ENCODE measurements at places on chromosomes 1 and 21.
A peak's percentile ranks its signal among the peaks of the same experiment; 100 is the strongest.

- no peak for DNase-seq
Observed at GRCh38 chr1:241990040-241990439, 8.9 kb downstream of the MAP1LC3C start.

DNA sequence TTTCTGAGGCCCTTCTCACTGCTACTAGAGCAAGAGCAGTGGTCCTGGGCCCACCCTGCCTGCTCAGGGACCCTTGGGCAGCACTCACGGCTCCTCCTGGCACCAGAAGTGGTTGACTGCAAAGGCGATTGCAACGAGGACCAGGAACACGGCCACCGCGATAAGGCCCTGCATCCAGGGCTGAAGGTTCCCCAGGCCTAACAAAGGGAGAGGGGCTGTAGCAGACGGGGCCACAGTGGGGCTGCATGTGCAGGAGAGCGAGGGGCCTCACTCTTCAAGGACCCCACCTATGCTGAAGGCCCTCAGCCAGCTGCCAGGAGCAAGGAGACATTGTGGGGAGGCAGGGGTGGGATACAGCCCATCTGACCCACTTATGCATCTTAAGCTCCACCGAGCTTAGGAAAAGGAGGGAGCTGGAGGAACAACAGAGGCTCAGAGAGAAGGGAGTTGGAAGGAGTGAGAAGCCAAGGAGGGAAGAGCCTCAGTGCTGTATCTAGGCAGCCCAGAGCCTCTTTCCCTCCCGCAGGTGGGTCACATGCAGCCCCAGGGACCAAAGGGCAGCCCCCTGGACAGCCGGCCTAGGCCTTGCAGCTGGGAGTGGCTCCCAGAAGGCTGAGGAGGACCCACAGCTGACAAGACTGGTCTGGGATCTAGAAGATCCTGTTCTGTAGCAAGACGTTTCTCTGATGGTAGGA, 2.5 kb downstream of the PDZK1IP1 start:
- no peak for DNase-seq

DNA sequence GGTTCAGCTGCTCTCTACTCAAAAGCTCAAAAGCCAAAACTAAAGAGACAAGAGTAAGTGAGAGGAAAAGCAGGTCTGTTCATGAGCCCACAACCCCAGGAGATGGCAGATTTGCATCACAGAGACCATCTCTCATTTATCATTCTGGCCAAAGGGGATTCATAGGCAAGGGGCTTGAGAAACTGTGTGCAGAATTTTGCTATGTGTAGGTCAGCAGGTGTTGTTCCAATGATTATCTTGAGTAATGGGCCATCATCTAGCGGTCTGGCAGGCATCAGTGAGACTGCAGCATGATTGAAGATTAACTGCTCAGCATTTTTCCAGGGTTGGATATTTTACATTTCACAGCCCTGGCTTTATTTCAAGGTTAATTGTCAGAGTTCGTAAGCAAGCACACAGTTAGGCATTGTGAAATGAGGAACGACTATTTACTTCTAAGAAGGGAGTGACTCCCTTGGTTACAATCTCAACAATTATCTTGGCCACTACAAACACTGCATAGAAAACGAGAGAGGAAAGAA, 1204.6 kb upstream of the TMPRSS15 start:
- DNase-seq, result peak; percentile 28

DNA sequence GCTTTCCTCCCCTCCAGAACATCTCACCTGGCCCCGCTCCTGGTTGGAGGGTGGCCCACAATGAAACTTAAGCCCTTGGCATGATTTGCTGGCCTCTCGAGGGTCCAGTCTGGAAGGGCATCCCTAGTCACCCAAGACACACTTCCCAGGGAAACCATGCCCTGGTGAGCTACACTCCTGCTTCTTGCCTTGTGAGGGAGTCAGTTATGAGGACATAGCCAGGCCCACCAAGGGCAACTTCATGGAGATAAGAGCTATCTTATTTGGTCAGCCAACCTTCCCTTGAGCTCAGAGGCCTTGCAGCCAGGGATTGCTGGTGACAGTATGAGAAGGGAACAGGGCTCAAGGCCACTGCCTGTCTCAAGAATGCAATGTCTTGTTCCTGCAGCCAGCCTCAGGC, 9.7 kb downstream of the TNR start:
- no peak for DNase-seq

DNA sequence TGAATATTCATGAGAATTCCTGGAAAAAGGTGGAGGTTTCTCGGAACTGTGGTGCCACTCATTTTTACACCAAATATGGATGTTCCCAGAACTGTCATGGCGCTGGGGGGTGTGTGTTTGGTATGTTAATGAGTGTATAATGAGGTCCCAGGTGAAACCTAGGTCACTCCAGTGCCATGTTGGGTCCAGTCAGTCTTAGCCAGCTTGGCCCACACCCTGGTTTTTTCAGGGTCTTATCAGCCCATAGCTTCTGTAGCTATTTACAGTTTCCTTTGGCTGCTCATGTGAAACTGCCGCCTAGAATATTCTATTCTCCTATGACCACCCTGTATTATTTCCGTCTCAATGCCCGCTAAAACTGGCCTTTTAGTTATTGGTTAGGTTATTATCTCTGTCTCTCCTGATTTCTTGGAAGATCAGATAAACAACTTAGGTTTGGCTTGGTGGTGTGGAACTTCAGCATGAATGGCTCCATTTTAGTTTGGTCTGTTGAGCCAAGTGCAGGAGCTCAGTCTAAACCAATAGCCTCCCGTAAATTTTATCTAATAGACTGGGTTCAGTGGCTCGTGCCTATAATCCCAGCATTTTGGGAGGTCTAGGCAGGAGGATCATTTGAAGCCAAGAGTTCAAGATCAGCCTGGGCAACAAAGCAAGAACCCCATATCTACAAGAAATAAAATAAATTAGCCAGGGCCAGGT, 42.1 kb upstream of the EDARADD start:
- DNase-seq, result no peak

DNA sequence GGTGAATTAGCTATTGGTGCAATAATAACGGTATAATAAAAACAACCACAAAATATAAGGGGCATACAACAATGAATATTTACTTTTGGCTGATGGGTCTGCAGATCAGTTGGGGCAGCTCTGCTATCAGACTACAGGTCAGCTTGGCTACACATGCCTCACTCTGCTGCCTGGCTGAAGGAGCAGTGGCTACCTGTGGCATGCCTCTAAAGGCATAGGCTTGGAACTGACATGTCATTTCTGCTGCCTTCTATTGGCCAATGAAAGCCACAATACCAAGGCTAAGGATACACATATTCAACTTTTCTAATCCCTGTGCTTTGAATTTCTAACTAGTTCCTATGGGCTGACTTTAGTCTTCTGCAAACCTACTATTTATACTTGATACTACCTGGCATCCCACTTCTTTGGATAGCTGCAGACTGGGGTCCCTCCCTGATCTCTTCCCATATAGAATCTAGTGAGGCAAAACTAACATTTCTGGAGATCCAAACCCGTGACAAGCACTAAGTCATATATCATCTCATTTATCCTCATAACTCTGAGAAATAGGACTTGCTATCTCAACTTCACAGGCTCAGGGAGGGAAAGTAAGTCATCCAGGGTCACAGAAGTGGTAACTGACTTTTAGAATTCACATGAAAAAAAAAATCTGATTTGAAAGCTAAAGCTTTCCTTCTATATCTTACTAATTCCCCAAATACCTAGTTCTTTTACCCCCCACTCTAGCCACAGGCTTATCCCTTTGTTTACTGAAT, 19.2 kb upstream of the SYDE2 start:
- DNase-seq, result no peak

GRCh38 chr1:40625476-40626382, 39.8 kb downstream of the RIMS3 start:
- DNase-seq, result no peak

DNA sequence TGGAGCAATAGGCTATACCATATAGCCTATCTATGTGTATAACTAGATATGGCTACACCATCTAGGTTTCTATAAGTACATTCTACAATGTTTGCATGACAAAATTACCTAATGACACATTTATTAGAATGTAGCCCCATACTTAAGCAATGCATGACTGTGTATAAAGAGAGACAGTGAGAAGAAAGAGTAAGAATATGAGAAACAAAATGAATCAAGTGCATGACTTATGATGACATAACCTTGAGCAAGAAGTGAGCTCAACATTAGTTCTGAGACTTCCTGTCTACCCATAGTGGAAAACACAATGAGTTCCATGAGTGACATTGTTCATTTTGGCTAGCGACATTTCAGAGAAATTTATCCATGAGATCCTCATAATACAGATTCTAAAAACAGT, 10.1 kb downstream of the SLC44A5 start:
- DNase-seq, result no peak

DNA sequence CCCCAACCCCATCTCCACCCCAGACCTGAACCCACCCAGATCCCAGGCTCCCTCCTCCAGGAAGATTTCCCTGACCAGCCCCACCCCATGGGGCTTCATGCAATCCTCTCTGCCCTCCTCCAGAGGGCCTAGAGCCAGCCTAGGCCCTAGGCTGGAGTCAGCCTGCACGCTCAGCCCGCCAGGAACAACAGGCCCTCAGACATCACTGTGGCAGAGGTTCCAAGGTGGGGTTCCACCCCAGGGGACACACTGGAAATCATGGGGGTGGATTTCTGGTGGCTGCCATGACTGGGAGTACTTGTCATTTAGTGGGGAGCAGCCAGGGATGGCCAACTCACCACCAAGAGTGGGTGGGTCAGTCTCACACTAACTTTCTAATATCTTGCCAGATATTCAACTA, 122.0 kb downstream of the GLIS1 start:
- DNase-seq, result no peak

DNA sequence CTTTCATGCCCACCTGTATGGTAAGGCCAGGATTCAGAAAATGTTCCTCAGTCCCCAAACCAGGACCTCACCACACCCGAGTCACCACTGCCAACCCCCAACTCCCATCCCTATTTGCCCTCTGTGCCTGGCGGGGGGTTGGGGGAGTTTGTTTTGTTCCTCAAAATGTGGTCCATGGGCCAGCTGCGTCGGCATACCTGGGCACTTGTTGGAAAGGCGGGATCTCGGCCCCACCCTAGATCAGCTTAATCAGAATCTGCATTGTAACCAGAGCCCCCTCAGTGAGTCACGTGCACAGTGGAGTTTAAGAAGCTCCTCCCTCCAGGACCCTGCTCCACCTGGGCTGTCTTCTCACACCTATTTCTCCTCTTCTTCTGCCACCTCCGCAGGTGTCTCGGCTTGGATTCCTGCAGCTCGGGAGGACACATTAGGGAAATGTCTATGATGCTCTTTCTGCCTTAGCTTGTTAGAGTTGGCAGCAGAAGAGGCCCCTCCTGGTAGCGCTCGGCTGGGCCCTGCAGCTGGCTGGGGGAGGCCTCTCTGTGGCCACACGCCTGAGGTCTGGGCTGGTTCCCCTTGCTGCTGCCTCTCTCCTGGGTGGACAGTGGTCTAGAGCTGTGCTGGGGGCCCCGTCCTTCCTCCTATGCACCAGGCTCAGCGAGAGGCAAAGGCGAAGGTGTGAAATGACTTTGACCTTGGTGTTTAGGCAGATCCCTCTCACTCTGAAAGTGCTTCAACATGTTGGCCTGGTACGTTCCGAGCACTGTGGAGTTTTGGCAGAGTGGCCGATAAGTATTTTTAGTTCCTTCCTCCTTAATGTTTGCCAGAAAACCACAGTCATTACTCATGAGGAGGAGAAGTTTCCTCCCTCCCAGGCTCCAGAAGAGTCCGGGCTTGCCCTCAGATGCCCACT, 41.8 kb upstream of the CAMTA1 start:
- no peak for DNase-seq

- no peak for DNase-seq
Observed at GRCh38 chr1:171772312-171772711, 9.1 kb upstream of the METTL13 start.

GRCh38 chr1:65066766-65067490, 81.1 kb upstream of the AK4 start:
- peak; percentile 70 for DNase-seq

GRCh38 chr1:36988741-36989193, 45.5 kb downstream of the GRIK3 start:
- no peak for DNase-seq

- no peak for DNase-seq
Observed at GRCh38 chr1:77817368-77818209, 38.1 kb downstream of the MIGA1 start.

- DNase-seq, result no peak
Observed at GRCh38 chr1:31745946-31746670, 18.0 kb downstream of the ADGRB2 start.

DNA sequence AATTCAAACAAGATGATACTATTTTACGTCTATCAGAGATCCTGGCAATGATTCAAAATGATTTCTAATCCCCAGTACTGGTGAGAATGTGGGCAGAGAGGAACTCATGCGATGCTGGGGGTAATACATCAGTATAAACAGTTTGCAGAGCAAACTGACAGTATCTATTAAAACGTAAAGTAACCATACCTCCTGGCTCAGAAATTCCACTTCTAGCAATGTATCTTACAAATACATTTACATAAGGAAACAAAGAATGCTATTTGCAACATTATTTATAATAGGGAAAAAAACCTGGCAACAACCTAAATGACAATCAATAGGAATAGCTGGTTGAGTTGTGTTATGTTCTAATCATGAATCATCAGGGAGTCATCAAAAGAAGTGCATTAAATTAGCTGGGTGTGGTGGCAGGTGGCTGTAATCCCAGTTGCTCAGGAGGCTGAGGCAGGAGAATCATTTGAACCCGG, 15.9 kb downstream of the RCAN1 start:
- DNase-seq, result no peak

GRCh38 chr1:113957984-113958383, 21.3 kb upstream of the OLFML3 start:
- DNase-seq, result no peak

DNA sequence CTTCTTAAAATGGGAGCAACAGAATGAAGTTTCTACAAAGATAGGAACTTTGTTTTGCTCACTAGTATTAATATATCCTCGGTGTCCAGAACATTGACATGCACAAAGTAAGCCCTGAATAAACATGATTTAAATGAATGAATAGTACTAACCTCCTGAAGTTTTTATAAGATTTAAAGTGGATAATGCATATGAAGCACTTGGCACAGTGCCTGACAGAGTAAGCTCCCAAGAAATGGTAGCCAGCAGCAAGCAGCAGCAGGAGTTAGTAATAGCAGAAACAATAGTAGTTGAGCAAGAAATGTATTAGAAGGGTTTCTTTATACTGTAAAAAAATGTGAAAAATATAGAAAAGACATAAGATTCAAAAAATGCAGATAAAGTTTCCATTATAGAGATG, 258.1 kb upstream of the C1orf87 start:
- no peak for DNase-seq
